GM06990 (cell line): ENCODE measurements at places on chromosomes 4 and X.

- no peak for DNase-seq
Measured at GRCh38 chr4:140423106-140423505, 4.3 kb downstream of the CLGN start.

- peak; percentile 13 for DNase-seq
Measured at GRCh38 chrX:16826207-16826606, 39.9 kb downstream of the TXLNG start.

DNA sequence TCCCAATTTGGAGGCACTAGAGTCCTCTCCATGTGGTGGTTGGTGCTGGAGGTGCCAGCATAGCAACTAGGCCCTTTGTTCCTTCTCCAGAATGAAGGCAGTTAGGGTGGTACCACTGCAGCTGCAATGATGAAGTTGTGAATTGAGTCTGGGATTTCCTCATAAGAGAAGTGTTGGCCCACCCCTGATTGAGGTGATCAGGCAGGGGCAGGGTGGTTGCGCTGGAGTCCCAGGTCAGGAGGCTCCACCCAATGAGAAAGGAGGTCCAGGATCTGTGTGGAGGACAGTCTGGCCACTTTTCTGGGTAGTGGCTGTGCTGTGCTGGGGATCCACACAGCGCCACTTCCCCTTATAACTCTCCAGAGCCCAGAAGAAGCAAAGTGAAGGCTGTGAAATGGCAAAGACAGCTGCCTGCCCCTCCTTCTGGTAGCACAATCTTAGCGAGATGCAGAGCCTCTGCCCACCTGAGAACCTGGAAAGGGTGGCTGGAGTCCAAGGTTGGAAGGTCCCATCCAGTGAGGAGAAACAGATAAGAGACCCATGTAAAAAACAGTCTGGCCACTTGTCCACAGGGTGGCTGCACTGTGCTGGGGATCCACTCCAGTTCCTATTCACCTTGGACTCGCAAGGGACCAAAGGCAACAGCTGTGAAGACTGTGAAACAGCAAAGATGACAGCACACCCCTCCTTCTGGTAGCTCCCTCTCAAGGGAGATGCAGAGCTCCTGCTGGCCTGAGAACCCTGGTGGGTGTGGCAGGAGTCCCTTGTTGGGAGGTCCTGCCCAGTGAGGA, 124.6 kb downstream of the RRAGB start:
- DNase-seq, result no peak

DNA sequence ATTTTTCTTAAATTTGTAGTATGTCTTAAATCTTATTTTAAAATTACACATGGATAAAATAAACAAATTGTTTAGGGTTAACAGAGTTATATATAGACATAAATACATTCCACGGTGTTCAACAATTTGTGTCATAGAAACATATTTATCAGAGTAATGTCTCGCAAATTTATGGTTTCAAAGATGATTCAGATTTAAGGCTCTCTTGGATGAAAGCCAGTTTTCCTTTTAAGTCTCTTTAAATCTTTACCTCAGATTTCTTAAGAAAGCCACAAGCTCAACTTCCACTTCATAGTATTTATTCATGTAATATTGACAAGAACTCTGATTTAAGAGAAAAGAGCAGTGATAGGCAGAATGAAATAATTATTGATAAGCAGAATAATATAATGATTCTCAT, 1254.8 kb upstream of the ADGRL3 start:
- no peak for DNase-seq

- DNase-seq, result peak; percentile 13
Measured at GRCh38 chr4:122602277-122603142, 18.4 kb downstream of the IL21 start.

- no peak for DNase-seq
Measured at GRCh38 chr4:14967982-14968381, 34.3 kb upstream of the CPEB2 start.

DNA sequence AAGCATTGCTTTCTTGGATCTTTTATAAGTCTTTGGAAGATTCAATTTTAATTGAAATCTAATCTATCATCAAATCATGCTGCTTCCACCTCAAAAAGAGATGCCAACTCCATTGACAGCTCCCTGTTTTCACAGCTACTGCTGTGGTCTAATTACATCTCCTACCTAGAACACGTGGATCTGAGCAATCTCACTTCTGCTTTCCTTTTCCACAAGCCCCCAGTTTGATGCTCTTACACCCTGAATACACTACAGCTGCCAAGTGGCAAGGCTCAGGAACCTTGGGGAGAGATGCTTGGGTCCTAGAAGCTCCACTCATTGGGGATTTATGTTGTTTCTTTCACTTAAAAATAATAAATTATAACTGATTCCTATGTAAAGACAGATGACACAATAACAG, 172.0 kb downstream of the CFAP299 start:
- DNase-seq, result peak; percentile 32

GRCh38 chrX:41352329-41352838, 18.4 kb downstream of the DDX3X start:
- DNase-seq, result no peak

GRCh38 chr4:174882317-174882992, 35.7 kb upstream of the ADAM29 start:
- DNase-seq, result no peak
